Upper lobe of left lung (tissue), 6 donors: ENCODE measurements at places on chromosomes 4 and X.

- no peak for DNase-seq
These were observed 32.7 kb downstream of the ALPK1 start for GRCh38 chr4:112329672-112330375.

DNA sequence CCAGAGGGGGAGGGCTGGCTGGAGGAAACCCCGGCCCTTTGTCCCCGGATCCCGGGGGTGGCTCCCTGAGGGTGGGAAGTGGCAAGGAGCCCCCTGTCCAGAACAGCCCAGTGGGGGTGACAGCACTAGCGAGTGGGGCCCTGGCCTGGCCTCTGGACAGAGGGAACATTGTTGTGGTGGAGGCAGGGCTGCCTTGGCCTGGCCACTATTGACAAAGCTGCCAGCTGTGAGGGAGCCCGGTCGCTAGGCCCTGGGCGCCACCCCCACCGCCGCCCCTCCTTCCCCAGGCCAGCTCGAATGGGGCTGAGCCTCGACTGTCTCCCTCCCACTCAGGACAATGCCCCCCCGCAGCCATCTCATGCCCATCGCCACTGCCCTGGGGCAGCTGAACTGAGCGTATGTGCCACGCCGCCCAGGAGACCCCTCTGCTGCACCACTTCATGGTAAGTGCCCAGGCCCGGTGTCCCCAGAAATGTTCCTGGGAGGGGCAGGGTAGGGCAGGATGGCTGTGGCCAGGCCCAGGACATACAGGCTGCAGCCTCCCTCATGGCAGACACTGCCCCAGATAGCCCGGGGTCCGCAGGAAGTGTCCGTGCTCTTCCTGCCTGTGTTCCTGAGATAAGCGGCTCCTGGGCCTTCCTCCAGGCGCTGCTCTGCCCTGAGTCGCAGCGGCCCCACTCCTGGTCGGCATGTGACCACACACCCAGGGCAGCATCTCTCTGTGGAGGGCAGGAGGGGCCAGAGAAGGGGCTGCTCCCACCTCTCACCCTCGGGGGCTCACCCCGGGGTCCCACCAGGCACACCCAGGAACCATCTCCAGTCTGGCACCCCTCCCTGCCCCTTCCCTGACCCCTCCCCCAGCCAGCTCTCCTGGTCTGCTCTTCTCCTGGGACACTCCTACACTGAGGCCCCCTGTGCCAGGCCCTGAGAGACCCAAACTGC is 1.4 kb downstream of the PLXNB3 start:
- DNase-seq, result no peak

DNA sequence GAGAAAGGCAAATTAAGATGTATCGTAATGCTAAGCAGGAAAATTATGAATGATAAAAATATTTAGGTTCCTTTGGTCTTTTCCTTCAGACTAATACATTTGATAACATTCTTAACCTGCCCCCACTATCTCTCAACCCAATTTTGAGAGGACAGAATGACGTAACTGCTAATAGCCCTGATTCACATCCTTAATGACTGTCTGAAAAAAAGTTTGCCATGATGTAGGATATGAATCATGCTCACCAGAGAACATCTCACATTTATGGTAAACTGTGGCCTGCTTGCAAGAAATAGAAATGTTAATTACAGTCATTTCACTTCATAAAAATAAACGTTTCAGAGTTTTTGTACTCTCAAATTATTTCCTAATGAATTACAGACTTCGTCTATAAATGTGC is 128.0 kb upstream of the VEGFC start:
- DNase-seq, result no peak

GRCh38 chrX:129980001-129980401 is 2.4 kb upstream of the BCORL1 start:
- peak; percentile 74 for DNase-seq

DNA sequence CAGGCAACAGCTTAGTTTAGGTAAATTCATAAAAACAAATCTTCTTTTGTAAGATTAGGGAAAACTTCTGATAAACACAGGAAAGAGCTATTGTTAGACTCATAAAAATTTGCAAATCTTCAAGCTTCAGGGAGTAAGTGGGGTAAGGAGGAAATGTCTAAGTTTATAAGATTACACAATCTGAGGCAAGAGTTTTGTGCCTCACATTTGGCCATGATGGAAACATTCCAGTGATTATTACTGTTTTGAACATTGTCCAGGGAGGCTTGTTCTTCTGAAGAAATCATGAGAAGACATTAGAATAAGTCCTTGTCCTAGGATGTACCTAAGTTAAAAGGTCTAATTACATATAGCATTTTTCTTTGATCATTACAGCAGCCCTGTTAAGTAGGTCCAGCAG is 72.8 kb downstream of the MAOB start:
- DNase-seq, result no peak

DNA sequence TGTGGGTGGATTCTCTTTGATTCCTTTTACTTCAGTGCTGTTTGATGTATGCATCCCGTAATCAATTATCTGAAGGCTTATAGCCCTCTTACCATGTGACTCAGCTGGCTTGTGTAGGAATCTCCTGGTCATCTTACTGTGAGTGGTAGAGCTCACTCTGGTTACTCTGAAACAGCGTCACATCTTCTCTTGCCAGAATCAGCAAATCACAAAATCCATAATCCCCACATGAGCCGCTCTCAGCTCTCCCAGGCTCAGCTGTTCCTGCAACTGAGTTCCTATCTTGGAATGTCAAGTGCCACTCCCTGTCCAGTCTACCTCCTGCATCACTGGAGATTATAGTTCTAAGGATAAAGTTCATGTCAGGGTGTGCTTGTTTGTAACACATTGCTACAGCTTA is 278.0 kb downstream of the FBXO8 start:
- no peak for DNase-seq

- DNase-seq, result no peak
These were observed 9.5 kb upstream of the GUCY1A1 start for GRCh38 chr4:155657169-155657568.

- DNase-seq, result no peak
These were observed 60.9 kb downstream of the RTL9 start for GRCh38 chrX:110419512-110419911.

DNA sequence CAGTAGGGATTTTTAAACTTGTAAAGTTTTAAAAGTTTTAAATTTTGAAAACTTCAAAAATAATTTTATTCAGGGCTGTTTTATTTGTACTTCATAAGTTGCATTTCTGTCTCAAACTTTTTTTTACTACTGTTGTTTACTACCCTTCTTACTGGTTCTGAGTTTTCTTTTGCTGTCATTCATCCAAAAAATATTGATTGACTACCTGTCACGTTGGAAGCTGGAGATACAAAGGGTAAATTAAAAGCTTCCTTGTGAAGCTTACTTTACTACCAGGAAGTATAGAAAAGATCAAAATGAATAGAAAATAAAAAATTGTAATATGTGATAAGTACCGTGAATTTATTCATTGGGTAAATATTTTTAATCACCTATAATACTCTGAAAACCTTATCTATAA is 49.4 kb upstream of the MCUB start:
- DNase-seq, result no peak

DNA sequence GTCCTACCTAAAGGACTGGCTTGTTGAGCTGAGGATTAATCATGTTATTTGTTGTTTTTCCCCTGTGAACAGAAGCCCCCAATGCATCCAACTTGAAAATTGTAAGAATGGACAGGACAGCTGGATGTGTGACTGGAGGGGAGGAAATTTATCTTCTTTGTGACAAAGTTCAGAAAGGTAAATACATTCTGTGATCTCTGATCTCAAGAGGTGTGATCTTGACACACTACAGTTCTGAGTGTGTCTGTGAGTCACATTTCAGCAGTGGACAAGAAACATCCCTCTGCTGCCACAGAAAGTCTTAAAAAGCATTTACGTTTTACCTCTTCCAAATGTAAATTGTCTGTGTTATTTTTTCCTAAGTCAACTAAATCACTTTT is 79.3 kb downstream of the NFKB1 start:
- no peak for DNase-seq

DNA sequence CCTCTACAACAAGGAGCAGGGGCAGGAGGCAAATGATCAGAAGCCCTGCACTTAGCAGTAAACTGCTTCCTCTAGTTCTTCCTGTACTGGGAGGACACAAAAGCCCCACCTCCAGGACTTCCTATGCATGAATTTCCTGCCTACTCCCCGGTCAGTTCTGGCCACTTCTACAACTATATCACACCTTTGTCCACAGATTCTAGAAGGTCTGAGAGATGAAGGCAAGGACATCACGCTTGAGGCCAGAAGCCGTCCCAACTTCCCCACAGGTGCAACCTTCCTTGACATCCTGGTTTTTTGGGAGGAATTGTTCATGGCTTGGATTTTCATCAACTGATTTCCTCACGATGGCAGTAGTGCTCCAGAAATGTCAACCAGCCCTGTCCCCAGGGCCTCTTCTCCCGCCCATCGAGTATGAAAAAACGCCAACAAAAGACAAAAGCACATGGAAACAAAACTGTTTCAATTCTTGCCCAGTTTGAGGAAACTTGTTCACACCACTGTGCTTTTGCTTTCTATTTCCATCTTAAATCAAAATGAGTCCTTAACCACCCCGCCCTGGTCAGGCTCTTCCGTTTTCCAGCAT is 206.5 kb upstream of the STK26 start:
- peak; percentile 74 for DNase-seq

- no peak for DNase-seq
These were observed 90.6 kb downstream of the PTTG2 start for GRCh38 chr4:38050560-38051350.

GRCh38 chr4:151774324-151774723 is 13.5 kb upstream of the GATB start:
- DNase-seq, result no peak

DNA sequence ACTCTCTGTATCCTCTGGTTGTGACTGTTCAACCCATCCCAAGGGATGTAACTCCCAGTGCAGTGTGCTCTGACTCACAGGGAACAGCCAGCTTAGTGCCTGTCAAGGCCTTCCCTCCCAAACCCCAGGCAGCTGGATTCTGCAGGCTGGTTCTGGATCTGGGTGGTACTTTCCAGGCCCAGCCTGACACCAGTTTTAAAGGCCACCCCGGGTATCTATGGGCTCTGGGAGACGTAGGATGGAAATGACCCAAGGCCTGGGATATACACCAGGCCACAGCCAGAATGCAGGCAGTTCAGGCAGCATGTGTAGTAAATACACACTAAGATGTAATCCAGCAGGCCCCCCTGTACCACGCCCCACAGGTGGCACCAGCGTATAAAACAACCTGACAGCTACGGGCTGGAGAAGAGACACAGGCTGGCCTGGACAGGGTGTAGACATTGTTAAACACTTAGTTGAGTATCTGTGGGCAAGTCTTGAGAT is 64.2 kb downstream of the SPINK2 start:
- DNase-seq, result no peak

GRCh38 chrX:69616457-69617203 is 717 bp downstream of the EDA start:
- DNase-seq, result no peak

- peak; percentile 56 for DNase-seq
These were observed at the start of gene FSTL5 for GRCh38 chr4:162163892-162164759. TSS of gene FSTL5 (minus strand) at chr4:162164000. CDS start at chr4:162111396, 52,604 bp downstream.

- DNase-seq, result no peak
These were observed 32.4 kb upstream of the KIT start for GRCh38 chr4:54625391-54625790.

GRCh38 chr4:6900956-6901355 is 8.7 kb upstream of the TBC1D14 start:
- DNase-seq, result no peak
